ENCODE measurements at places on chromosomes 5 and 9.

DNA sequence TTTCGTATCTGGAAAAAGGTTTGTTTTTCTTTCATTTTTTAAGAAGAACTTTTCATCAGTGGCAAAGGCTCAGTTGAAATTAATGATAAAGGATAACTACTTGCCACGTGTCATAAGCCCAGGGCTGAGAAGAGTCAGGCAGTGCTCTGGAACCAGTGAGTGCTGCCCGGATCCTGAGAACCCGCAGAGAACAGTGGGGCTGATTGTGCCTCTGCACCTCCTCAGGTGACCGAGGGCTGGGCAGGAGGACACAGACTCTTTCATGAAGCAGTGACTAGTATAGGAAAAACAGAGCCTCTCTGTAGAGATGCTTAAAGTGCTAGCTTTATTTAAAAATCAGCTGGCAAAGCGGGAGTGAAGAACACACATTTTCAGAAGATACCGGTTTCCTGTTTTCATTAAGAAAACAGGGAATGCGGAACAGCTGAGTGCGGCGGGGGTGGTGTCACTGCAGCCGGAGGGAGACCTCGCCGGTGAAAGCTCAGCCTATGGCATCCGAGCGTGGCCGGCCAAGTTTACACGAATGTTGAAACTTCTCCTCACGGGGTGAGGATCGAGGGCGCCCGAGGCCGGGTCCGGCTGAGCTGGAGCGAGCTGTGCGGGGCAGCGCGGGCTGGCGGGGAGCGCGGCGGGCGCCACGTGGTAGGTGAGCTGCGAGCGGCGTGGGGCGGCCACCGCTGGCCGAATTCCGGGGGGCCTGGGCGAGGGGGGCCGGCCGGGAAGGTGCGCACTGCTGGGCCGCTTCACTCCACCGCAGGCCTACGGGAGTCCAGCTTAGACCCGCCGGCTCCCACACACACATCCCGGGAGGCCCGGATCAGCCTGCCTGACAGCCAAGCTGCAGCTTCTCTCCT is 134.7 kb upstream of the DMRT1 start:
- no peak for DNase-seq

- no peak for DNase-seq
Measured at GRCh38 chr5:2742921-2743679, 8.4 kb downstream of the IRX2 start.

DNA sequence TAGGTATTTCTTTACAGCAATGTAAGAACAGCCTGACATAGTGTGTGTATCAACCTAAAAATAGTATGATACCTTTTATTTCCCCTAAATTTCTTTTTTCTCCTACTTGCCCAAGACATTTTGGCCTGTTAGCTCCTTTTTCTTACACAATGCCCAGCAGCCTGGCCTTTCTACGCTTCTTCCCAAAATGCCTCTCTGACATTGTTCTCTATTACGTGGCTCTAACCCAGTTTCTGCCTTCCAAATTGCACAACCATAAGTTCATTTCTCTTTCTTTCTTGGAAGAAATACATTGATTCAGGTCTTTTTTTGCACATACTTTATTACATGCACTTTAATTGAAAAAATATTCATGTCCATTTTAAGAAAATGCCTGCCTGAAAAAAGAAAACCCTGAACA is 408.2 kb downstream of the PRR16 start:
- no peak for DNase-seq

- DNase-seq: no peak
Measured at GRCh38 chr5:45695804-45696156, 400 bp downstream of the HCN1 start.

DNA sequence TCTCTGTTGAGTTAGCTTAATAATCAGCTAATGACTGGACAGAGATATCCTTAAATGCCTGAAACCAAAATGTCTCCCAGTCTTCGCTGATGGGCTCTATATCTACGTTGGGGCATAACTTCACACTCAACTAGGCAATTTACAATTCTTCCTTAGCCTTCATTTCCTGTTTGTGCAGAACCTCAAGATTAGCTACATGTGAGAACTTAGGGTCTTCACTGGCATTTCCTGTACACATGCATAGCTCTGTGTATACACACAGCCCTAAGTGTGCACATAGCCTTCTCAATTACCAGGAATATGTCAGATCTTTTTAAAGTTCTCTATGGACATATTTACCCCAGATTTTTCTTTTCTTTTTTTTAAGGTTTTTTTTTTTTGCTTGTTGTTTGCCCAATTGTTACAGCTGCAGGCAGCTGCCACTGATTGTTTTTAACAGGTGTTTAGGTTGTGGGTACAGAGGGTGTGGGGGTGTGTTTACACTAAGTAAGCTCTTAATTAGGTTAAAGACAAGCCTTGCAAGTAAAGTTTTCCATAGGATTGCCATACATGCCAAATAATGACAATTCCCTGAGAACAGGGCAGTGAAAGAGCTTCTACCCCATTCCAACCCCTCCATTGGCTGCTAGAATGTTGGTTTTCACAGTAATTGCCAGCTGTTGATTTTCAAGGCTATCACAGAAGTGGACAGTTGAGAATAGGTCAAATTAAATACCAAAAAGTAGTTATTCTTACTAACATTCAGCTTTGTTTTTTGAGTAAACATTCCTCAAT is 441.0 kb downstream of the TLE4 start:
- no peak for DNase-seq

DNA sequence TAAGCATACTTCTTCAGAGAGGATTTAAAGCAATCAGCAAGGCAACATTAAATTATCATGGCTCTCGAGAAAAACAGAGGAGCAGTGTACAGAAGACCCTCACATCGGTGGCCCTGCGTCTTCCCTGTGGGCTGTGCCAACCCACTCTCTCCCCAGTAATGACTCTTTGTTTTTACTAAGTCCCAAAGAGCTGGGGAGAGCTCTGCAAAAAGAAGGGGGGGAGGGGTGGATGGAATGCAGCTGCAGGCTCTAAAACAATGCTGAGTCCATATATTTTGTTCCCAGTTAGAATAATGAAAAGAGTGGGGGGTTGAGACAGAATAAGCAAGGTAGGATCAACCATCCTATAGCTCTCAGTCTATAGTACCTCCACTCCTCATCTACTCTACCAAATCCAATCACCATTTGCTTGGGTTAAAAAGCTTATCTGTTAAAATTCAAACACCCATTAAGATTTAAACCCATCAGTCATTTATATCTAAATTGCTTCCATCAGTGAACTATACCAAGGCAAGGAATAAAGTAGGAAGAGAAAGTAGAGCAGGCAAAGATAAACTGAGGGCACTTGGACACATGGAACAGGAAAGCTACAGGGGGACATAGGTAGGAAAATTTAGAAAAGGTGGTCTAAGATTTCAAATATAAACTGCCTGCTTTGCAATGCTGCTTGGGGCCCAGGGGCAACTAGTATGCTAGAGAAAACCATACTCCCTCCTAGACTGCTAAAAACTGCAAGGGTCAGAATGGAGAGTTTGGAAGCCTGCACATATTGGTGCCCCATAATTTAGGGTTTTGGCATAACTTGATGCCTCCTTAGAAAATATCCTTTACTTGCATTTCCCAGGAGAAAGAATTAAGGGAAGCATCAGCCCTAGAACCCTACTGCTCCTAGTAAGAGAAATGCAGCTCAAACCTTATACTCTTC is 20.6 kb downstream of the ELL2 start:
- DNase-seq: no peak

DNA sequence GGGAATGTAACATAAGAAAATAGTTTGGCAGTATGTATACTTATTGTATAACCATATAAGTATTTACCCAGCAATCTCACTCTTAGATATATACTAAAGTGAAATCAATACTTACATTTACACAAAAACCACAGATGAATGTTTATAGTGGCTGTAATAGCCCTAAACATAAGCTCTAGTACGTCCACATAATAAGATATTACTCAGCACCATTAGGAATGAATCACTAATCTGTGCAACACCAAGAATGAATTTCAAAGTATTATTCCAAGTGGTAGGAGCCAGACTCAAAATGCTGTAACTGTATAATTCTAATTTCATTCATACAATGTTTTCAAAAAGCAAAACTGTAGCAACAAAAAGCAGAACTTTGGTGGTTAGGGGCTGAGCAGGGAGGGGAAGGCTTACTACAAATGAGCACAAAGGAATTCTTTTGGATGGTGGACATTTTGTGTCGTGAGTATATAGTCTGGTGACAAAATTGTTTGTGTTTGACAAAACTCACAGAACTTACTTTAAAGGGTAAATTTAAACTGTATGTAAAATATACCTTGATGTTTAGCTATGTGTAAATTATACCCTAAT is 11.9 kb upstream of the C5orf46 start:
- no peak for DNase-seq

- DNase-seq: no peak
Measured at GRCh38 chr5:82352146-82352791, 74.1 kb upstream of the RPS23 start.

GRCh38 chr9:120643061-120643460 is 63.1 kb upstream of the CDK5RAP2 start:
- DNase-seq: no peak

GRCh38 chr9:114486205-114486963 is 18.9 kb downstream of the WHRN start:
- DNase-seq: no peak

DNA sequence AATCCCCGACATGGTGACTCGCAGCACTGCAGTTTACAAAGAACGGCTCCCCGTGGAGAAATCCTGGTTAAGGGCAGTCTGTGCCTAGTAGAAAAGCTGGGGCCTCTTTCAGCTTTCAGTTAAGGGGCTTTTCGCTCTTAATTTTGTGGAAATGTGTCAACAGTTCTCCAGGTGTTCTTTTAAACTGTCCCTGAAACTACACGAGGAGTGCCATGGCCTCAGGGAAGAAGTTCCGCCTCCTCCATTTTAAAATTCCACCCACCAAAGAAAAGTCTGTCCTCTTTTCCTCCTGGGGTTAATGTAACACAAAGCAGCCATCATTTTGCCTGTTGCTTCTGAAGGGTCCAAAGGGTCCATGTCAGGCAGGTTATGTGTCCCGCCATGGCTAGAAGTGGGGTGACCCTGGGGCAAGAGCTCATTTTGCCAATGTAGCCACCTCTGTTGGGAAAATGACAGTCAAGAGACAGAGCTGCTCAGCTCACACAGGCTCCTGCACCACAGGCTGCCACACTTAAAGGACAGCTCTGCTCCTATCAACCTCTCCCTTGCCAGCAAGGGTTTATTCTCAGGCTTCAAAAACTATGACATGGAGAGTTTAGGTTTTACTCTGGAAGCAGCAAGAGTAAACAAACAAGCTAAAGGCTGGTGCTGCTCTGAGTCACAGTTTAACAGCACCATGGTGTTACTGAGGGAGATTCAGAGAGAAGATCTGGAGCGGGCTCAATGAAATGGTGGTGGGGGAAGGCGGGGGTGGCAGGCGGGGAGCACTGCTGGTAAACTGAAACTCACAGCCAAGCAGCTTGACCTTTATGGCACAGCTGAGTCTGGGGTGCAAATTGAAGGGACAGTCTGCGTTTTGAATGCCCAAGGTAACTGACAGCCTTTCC is 3.2 kb downstream of the WHRN start:
- DNase-seq: no peak

GRCh38 chr9:14314929-14315874 is 1.3 kb upstream of the NFIB start:
- DNase-seq: peak; percentile 18

DNA sequence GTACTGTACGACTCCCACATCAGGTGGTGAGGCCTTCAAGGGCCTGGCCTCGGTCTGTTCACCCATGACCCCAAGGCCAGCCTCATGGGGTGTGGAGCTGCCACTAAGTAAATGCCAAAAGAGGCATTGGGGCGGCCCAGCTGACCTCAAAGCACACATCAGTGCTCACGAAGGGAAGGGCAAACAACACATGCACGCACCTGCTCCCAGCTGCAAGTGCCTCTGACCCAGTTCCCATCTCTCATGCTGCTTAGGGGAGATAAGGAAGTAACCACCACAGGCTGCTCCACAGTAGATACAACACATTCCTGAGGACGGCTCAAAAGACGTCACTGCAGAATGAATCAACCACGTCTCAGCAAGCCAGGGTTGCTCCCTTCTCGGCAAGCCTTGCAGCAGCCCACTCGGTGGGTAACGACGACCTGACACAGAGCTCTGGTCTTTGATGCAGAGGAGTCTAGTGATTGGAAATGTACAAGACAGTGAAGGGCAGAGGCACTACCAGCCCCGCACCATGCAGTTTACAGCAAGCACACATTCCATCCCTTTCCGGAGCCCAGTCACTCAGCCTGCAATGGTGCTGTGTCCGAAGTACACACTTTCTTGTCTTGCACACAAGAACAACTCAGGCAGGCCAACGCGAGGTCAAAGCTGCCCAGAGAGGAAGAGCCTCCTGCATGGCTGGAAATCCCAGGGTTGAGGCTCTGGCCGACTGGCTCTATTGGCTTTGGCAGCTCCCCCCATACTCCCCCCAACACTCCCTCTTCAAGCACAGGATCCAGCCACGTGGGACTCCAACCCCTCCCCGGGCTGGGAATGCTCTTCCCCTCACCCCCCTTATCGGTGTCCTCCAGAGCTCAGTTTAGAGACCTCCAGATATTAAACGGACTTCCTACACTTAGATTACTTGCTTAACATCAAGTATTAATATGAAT is 31.8 kb downstream of the FABP6 start:
- DNase-seq: no peak

GRCh38 chr5:107794741-107795140 is 124.0 kb upstream of the EFNA5 start:
- no peak for DNase-seq

- no peak for DNase-seq
Measured at GRCh38 chr5:7978991-7979390, 110.0 kb downstream of the MTRR start.

- no peak for DNase-seq
Measured at GRCh38 chr5:60677850-60678664, 21.9 kb downstream of the DEPDC1B start.

DNA sequence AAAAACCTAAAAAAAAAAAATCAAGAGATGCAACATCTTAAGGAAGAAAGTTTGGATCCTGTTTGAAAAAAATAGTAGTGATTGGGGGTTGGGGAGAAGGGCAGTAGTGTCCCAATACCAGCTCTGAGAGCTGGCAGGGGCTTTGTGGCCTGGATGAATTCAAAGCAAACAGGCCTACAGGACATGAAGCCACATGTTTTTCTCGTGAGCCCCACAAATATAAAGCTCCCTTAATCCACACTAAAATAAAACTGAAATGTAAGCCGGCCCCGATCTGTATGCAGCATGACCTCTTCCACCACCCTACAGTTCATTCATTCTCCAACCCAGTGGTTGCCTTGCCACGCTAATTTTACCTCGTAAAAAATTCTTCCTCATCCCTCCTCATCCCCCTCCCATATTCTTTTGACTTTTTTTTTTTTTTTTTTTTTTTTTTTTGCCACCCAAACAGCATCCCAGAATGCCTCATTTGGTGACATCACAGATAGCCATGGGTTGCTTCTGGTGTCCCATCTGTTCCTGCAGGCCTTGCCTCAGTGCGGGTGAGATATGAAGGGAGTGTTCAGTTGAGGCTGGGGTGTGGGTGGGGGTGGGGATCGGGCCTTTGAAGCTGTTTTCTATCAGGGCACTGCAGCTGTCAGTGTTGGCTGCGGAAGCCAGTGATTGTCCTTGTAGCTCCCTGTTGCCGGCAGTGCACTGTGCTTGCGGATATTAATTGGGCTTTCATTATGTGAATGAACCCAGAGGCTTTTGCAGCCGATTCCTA is 81.6 kb upstream of the NFIB start:
- no peak for DNase-seq

GRCh38 chr5:132499440-132500243 is 9.1 kb upstream of the IRF1 start:
- DNase-seq: no peak

- no peak for DNase-seq
Measured at GRCh38 chr9:976943-977837, 735 bp downstream of the DMRT3 start.

All from CD8-positive, alpha-beta memory T cell (primary cell).